ENCODE measurements at places on chromosomes 1 and 21.

GRCh38 chr21:31733551-31734149 lies 1.7 kb upstream of the SCAF4 start:
- no peak for DNase-seq

GRCh38 chr1:10615332-10615731 lies 140.6 kb downstream of the PEX14 start:
- no peak for DNase-seq

- DNase-seq, result no peak
Measured at GRCh38 chr1:164673584-164674214, 114.7 kb downstream of the PBX1 start.

GRCh38 chr1:156608981-156609380 lies 7.7 kb upstream of the GPATCH4 start:
- DNase-seq, result no peak

DNA sequence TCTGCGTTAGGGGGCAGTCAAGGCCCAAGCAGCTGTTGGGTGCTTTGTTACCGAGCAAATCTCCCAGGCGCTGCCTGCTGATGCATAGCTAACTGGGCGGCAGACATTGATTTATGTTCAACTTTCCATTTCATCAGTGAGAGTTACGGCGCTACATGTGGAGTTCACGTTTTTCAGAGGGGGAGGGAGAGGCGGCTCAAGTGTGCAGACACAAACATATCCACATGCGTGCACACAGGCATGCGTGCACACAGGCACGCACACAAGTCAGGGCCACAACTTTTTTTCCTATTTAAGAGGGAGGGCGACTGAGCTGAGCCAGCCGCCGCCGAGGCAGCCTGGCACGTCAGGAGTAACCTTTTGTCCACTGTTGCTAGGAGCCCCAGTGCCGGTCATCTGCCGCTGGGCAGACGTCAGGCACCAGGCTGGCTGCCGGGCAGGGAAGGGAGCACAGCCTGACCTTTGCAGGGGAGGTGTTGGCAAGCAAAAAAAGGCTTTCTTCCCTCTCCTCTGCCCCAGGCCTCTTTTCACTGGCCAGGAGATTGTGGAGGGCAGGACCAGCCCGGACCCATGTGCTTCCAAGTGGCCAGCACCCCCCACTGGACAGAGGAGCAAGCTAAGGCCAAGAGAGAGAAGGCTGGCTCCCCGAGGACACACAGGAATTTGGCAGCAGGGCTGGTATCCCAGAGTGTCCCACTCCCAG lies 73.3 kb downstream of the MRPL37 start:
- peak; percentile 92 for DNase-seq

DNA sequence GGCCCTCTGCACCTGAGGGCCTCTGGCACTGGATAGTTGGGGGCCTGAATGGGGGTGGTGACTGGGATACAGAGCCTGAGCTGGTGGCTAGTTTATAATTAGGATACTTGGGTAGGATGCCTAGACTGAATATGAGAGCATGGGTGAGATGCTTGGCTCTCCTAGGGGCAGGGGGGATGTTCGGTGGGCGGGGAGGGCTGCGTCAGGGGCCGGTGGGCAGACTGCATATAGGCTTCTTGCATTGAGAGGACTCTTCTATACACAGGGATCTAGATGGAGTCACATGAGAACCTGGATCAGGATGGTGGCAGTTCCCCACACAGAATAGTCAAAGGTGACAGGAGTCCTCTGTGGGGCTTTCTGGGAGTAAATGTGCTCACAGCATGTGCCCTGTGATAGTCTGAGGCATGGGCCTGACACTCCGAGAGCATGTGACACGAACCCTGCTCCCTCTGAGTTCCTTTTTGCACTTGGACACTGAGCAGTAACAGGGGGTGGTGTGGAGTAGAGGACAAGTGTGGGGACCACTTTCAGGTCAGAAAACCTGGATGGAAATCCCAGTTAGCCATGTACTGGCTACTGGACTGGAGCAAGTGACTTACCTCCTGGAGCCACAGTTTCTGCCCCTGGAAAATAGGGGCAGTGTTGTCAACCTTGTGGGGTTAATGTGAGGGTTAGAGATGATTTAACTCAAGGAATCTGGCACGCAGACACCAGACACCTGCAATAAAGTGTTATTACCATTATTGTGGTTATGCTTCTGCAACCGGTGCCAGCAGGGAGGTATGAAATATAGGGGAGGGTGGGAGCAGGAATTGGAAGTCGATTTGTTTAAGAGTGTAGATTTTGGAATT lies 2.2 kb downstream of the MAP7D1 start:
- DNase-seq, result no peak

DNA sequence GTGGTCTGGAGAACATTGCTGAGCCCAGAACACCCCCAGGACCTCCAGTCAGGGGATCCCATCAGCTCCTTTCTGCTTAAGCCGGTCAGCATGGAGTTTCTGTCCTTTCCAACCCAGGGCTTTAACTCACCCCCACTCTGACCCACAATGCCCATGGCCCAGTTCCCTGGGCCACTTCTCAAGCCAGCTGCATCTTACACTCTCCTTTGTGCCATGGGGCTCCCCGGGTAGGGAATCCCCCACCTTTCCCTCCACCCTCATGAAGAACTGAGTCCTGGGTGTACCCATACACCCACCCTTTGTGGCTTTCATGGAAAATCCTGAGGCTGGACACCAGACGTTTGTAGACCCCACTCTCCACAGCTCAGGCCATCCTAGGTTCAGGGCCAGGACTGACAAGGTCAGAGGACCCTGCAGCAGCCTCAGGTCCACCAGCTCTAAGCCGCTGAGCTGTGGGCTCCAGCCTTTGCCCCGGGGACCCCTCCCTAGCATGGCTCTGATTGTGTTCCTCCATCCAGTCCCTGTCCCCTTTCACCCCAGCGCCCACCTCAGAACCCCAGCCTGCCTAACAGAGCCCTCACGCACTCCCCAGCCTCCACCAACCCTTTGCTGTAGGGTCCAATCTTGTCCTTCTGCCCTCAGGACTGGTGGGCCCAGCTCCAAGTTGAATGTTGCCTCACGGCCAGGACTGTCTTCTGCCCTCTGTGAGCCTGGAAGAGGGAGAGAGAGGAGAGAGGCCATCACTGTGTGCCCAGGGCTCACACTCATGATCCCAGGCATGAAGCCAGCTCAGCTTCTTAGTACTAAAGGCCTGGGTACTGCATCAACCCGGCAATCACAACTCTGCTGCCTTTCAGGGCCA lies 394.8 kb downstream of the MATN1 start:
- DNase-seq, result no peak

GRCh38 chr1:231387770-231388669 lies 34.1 kb downstream of the EGLN1 start:
- peak; percentile 77 for DNase-seq

DNA sequence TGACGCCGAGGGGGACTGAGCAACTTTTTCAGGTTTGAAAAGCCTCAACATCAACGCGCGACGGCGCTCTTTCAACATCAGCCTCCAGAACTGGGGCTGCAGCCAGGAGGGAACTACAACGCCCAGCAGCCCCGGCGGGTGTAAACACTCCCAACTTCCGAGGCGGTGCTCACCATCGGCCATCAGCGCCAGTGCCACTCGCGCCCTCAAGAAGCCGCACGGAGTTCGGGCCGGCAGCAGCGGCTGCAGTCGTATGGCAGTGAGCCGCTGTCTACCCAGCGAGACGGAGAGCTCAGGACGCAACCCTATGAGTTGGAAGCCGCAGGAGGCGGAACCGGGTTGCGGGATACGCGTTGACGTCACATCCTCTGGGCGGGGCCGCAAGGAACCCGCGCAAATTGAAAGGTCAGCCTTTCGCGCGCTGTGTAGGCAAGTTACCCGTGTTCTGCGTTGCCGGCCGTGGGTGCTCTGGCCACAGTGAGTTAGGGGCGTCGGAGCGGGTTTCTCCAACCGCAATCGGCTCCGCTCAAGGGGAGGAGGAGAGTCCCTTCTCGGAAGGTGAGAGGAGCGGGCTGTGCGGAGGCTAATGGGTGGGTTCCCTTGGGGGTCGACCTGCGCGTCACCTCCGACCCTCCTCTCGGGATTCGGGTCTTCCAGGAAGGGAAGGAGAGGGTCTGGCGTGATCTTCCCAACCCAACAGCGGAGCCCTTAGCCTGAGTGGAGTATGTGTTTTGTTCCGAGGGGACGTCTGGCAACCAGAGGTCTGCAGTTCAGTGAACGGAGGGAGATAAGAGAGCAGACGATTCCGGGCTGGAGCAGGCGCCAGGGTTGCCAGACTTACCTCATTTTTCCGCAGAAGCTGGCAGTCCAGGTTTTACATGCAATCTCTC lies at the start of gene EXO1:
Gene EXO1 (plus strand): TSS at position 409 of the 890 bp plus-strand sequence. CDS start 2,222 bp downstream, outside the sequence.
- peak; percentile 94 for DNase-seq

DNA sequence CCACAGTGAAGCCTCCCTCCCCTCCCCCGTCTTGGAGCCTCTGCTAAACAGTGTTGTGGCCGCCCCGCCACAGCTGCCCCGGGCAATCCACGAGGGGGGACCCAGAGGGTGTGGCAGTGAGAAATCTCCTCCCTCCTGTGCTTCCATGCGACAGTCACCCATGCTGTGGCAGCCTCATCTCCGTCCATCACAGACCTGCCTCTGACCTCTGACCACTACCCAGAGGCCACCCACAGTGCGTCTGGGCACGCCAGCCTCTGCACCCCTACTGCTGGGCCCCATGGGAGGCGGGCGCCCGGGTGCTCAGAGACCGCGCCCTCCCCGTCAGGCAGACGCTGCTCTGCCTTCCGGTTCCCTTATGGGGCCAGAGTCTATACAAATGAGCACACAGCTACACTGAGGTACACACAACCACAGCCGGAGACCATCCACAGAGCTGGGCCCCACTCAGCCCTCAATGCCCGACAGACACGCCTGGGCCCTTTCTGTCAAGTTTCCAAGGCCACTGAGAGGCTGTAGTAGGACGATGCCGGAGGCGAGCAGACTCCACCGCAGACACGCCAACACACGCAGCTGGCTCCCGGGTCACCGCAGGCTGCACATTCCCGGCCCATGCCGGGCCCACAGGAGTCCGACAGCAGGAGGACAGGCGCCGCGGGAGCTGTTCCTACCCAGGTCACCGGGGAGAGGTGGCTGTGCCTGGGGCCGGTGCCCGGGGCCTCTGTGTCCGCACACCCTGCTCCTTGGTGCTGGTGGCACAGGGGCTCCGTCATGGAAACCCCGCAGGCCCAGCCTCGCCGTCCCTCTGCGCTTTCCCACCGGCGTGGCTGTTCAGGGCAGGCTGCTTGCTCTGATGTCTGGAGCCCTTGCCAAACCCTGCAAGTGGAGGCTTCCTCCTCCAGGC lies 23.9 kb upstream of the TMEM52 start:
- no peak for DNase-seq

DNA sequence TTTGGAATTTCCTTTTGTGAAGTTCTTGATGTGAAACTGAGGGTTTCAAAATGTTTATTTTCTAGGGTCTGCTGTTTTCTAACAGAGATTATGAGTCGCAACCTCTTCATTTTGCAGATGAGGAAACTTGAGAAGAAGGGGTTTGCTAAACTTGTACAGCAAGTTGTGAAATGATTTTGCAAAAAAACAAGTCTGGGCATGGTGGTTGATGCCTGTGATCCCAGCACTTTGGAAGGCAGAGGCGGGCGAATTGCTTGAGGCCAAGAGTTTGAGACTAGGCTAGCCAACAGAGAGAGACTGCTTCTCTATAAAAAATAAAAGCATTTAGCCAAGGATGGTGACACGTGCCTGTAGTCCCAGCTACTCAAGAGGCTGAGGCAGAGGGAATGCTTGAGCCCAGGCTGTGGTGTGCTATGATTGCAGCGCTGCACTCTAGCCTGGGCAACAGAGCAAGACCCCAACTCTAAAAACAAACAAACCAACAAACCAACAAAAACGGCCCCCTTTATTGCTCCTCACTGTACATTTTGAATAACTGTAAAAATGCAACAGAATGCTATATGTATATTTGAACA lies 9.9 kb downstream of the TRIM67 start:
- DNase-seq, result no peak

GRCh38 chr1:230292689-230293389 lies 133.3 kb downstream of the PGBD5 start:
- no peak for DNase-seq

GRCh38 chr1:7550981-7551380 lies 220.1 kb upstream of the VAMP3 start:
- no peak for DNase-seq
